Urinary bladder (tissue), 4 donors: ENCODE measurements at places on chromosomes 2 and 18. TPM values are rescaled to one million over a fixed set of nuclear protein-coding genes. Genes with fewer than 3 reads are reported as not detected.

- no peak for DNase-seq
These were observed 712.8 kb downstream of the SOCS6 start for GRCh38 chr18:71001597-71001996.

- DNase-seq = no peak
These were observed 406.3 kb upstream of the PIK3C3 start for GRCh38 chr18:41548521-41549260.

DNA sequence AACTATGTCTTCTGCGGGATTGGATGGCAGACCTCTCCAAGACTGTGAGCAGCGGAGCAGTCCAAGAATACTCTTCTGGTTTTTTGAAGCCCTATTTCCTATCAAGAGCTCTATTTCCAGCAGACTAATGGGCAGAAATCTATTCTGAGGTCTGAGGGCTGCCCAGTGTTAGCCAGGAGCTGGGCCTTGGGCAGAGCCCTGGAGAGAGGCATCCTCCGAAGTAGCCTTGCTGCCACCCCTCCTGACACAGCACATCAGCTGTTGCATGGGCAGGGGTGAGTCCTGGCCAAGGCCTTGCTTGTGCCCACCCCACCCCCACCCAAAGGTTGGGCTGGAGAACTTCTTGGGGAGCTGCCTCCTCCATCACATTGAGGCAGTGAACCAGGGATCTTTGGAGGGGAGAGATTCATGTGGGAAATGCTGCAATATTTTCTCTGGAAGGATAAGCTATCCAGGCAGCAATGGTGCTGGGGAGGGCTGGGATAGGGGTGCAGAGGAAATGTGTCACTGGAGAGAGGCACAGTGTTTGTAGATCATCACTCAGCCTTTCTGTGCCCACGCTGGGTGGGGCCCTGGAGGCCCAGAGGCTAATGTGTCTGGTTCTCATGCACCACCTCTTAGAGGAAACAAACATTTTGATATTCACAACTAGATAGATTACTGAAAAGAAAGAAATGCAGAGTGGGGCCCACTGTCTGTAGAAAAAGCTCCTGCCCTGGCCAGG is 104.7 kb downstream of the VSNL1 start:
- DNase-seq = no peak

GRCh38 chr2:63500398-63500797 is 87.9 kb downstream of the WDPCP start:
- DNase-seq = no peak

- no peak for DNase-seq
These were observed 214.2 kb downstream of the ATAD2B start for GRCh38 chr2:23712756-23713151.

GRCh38 chr2:39528701-39529100 is 91.6 kb upstream of the MAP4K3 start:
- DNase-seq = no peak

DNA sequence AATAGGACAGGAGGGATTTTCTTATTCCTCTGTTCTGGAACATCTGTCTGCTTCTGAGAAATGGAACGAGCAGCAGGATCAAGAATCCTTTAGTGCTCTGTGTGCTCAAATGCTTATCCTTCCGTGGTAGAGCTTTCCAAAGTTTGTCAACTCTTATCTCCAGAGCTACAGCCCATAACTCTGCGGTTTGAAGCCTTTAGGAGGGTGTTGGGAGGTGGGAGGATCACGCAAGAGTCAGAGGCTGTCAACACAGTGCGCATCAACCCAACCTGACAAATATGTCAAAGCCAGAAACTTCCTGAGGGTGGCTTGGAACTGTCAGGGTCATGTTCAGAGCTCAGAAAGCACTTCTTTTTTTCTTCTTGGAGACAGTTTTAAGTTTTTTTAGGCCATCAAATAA is 95.9 kb downstream of the CRIM1 start:
- no peak for DNase-seq

DNA sequence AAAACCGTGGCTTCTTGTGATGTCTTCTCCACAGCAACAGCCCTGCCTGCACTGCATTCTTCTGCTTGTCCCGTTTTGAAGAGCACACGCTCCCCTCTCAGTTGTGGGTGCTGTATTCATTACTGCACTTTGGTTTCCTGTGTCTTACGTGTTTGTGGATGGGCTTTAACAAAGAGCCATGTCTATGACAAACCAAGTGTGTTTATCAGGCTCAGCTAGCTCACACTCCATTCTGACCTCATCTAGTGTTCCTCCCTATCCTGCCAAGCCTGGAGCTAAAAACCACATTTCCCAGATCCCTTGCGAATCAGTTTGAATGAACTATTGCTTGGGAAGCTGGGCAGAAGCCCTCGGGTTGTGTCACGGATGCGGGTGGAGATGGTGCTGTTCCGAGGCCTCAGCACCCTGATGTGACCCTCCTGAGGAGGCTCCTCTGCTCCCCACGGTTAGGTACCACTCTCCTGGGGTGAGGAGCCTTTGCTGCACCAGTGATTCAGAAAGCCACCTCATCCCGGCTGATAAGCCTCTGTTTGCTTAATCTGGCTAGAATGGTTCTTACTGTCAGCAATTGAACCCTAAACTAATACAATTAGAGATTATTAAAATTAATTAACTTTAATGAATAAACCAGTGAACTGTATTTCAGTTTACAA is 116.5 kb downstream of the GALR1 start:
- no peak for DNase-seq

- no peak for DNase-seq
These were observed 1598.7 kb upstream of the ACVR2A start for GRCh38 chr2:146246002-146246735.

DNA sequence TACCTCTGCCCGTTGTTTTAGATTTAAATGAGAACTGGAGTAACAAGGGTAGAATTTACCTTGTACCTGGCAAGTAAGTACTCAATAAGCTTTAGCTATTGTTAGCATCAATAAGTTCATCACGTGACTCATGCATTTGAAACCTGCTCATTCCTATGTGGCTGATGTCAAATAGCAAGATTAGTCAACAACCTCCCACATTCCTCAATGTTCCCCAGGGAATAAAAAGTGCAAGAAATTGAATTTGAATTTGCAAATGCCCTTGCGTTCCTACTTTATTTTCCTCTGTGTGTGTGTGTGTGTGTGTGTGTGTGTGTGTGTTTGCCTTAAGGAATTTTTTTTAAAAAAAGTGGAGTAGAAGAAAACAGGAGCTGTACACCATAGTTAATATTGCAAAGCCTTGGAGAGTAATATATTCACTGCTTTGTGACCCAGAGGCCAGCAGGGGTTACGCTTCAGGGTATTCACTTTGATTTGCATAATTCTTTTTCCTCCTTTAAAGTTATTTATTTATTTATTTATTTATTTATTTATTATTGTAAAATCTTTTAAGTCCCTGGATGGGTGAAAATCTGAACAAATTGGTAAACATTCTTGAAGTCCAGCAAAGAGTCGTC is 43.9 kb upstream of the DNAH7 start:
- DNase-seq = no peak

GRCh38 chr2:112273349-112273748 is 2.0 kb upstream of the ZC3H6 start:
- DNase-seq = no peak

GRCh38 chr2:75521225-75521872 is 39.4 kb downstream of the EVA1A start:
- DNase-seq = no peak

Gene C2orf78
- polyA plus RNA-seq = not detected

Gene ST8SIA3
- polyA plus RNA-seq = 0.09 TPM

Gene PTPRN
- 2.1 TPM for polyA plus RNA-seq
